ENCODE measurements at places on chromosomes 1 and 21.

DNA sequence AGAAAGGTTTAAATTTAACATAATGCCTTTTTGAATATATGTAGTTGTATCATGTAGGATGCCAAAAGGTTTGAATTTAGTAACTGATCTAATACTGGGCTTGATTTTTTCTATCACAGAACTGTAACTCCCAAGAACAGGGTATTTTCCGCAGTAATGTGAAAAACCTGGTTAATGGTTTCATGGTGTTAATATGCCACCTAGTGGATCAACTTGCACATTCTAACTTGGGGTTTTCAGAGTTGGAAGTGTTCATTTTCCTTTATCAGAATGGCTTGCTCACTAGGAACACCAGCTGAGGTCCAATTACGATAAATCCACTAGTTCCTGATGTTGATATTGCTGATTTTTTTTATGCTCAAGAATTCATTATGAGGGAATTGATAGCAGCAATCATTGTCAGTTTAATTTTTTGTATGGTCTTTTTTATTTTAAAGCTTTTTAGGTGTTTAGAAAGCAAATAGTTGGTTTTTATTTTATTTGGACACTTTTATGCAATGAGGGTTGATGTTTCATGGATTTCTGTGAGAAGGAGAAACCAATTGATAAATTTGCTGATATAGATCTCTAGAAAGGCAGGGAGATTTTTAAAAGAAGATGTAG lies 157.2 kb downstream of the PLA2G4A start:
- H3K36me3 ChIP-seq, result no peaks in the 10 kb centered on the region
- no peak overlapping the region for H3K27ac ChIP-seq
- no peaks in the 10 kb centered on the region for H3K4me1 ChIP-seq
- H3K4me3 ChIP-seq, result no peak overlapping the region

DNA sequence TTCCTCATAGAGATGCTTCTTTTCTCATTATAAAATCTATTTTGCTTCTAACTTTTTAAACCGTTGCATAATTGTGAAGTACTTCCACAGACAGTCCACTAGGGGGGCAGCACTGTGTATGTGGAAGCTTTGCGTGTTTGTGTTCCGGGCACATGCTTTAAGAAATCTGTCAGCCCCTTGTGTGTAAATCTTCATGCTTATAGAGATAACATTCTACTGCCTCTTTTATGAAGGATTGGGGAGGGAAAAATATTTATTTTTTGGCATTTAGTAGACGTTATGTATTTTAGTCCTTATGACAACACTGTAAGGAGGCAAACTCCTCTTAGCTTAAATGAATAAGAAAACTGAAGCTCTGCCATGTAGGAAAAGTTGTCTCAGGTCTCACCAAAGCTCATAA lies 157.3 kb upstream of the PTGFR start:
- no peak overlapping the region for H3K27ac ChIP-seq
- DNase-seq, result no peak
- H3K4me1 ChIP-seq, result no peaks in the 10 kb centered on the region

DNA sequence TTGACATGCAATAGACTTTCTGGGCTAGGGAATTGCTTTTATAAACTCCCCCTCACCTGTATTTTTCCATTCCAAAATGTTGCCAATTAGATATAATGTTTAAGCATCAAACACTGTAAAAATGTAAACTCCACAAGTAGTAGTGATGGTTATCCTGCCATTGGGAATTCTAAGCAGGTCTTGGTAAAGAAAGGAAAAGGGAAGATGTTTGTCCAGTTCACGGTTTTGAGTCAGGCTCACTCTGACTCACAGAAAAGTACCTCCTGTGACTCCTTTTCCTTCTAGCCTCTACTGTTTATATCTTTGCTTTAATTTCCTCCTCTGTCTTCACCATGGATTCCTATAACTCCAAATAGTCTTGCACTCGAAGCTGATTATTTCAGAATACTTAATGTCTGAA lies 19.0 kb upstream of the PTPN14 start:
- no peak overlapping the region for H3K27ac ChIP-seq
- no peaks in the 10 kb centered on the region for H3K36me3 ChIP-seq
- no peak overlapping the region for H3K4me3 ChIP-seq

DNA sequence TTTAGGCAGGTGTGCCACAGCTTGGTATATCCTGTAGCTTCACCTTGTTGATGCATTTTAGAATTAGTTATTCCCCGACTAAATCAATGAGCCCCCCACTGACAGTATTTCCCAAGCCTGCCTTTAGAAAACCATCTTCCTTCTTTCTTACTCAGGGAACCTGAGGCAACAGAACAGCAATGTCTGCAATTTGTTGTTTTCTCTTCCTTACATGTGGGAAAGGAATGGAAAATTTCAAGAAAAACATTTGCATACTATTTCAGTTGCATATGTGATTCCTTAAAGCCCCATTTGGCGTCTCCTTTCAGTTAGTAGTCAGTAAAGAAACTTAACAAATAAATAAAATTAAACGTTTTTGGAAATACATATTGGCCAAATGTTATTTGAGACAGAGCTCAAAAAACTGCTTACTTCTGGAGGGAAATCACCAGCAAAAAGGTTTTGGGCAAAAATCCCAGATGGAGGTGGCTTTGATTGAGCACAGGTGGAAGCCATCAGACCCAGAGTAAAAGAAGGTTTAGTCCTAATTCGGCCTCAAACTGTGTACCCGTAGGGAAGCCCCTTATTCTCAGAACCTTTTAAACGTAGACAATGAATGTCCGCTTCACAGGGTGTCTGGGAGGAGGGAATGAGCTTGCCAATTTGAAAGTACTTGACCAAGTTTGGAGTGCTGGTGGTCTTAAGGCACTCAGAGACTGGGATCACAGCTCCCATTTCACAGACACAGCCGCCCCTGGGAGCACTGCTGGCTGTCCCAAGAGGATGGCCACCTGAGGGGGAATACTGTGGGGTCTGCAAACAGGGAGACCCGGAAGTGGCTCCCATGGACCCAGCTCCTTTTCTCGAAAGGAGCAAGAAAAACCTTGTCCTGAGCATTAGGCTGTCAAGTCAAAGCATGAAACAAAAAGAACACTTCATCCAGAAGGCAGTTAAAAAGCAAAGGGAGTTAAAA lies 9.4 kb downstream of the LHX4 start:
- H3K36me3 ChIP-seq, result no peaks in the 10 kb centered on the region
- H3K27ac ChIP-seq, result no peak overlapping the region
- peaks cover 19% of the 10 kb centered on the region for H3K27me3 ChIP-seq
- H3K4me1 ChIP-seq, result peaks cover 16% of the 10 kb centered on the region
- H3K4me3 ChIP-seq, result no peak overlapping the region

- H3K27ac ChIP-seq, result no peak overlapping the region
- H3K27me3 ChIP-seq, result no peaks in the 10 kb centered on the region
- no peaks in the 10 kb centered on the region for H3K36me3 ChIP-seq
These were observed 1524.3 kb upstream of the B3GALT2 start for GRCh38 chr1:194710671-194711070.

DNA sequence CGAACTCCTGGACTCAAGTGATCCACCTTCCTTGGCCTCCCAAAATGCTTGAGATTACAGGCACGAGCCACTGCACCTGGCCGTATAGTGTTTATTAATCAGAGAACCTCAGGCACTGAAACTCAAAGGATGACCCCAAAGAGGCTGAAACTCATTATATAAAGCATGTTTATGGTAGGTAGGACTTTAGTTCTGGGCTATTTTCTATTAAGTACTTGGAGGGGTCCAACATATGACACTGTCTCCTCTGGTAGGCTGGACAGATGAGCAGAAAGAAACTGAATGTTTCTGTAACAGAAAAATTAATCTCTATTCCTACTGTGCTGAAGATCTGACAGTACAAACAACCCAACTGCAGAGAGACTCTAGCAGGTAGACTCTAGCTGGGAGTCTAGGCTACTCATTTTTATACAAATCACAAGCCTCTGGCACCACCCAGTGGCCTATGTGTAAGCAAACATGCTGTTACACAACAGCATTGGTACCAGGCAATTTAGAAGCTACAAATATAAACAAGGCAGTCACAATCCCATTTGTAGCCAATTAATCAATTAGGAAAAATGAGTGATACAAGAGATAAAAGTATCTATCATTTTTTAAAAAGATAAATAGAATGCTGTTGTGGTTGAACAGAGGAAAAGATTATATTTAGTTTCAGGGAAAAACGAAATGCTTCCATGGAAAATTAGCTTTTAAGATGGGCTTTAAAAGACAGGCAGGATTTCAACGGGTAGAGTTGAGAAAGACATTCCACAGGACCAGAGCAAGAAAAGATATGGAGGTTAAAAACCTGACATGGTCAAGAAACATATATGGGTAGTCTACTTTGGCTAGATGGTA lies 10.4 kb downstream of the DCAF8 start:
- DNase-seq, result no peak
- H3K4me1 ChIP-seq, result peaks cover 25% of the 10 kb centered on the region
- H3K27ac ChIP-seq, result peak overlapping the region; percentile 27
- H3K27me3 ChIP-seq, result no peaks in the 10 kb centered on the region
- no peaks in the 10 kb centered on the region for H3K36me3 ChIP-seq

GRCh38 chr1:197690074-197690473 lies 85.2 kb downstream of the DENND1B start:
- no peaks in the 10 kb centered on the region for H3K4me1 ChIP-seq
- no peak overlapping the region for H3K27ac ChIP-seq
- H3K27me3 ChIP-seq, result no peaks in the 10 kb centered on the region
- H3K36me3 ChIP-seq, result no peaks in the 10 kb centered on the region

DNA sequence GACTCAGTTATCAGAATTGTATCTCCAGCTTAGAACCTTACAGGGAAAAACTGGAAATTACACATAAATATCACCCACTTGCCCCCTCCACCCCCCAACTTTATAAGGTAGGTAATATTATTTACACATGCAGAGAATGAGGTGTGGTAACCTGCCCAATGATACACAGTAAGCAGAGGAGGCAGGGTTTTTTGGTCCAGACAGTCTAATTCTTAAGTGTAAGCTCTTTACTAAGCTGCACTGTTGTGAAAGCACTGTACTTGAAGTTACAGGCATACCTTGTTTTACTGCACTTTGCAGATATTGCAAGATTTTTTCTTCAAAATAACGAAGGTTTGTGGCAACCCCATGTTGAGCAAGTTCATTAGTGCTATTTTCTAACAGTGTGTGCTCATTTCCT lies 24.8 kb upstream of the MYOCOS start:
- peaks cover 15% of the 10 kb centered on the region for H3K36me3 ChIP-seq
- H3K27me3 ChIP-seq, result no peaks in the 10 kb centered on the region

DNA sequence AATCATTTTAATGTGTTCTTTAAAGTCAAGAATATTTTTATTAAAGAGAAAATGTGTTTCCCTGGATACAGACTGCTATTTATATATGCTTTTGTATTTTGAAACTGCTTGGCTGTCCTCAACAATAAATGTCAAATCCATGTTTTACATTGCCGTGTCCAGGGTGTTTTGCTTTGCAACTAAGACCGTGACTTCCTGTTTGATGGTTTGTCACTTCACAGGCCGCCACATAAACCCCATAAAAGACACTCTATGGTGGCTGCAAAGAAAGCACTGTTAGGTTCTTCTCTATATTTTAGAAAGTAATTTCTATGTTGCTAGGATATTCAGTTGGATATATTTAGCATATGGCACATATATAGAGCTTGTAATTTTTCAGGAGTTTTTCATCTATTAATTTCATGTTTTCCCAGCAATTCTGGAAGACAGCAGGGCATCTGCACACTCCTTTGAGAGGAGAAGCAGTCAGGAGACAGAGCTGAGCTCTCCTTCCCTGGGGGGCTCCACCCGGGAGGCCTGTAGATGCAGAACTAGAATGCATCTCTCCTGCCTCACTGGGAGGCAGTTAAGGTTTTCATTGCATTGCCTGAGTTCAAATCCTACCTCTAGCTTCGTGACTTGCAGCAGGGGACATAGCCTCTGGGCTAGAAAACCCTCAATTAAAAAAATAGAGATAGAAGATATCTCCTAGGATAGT lies 33.1 kb downstream of the PRDM2 start:
- no peak for DNase-seq
- H3K36me3 ChIP-seq, result peaks cover 8% of the 10 kb centered on the region
- H3K4me3 ChIP-seq, result no peak overlapping the region
- peaks cover 9% of the 10 kb centered on the region for H3K4me1 ChIP-seq

GRCh38 chr1:206703661-206704060 lies 19.0 kb downstream of the MAPKAPK2 start:
- H3K27me3 ChIP-seq, result no peaks in the 10 kb centered on the region
- no peaks in the 10 kb centered on the region for H3K36me3 ChIP-seq
- no peak overlapping the region for H3K27ac ChIP-seq
- H3K4me1 ChIP-seq, result peaks cover 78% of the 10 kb centered on the region
- no peak for DNase-seq

GRCh38 chr1:223091896-223092295 lies 51.2 kb downstream of the TLR5 start:
- H3K27me3 ChIP-seq, result no peaks in the 10 kb centered on the region
- no peak overlapping the region for H3K4me3 ChIP-seq
- H3K4me1 ChIP-seq, result peaks cover 4% of the 10 kb centered on the region
- no peak for DNase-seq
- H3K36me3 ChIP-seq, result no peaks in the 10 kb centered on the region
- H3K27ac ChIP-seq, result no peak overlapping the region
